ENCODE measurements at places on chromosomes 2 and 18.

DNA sequence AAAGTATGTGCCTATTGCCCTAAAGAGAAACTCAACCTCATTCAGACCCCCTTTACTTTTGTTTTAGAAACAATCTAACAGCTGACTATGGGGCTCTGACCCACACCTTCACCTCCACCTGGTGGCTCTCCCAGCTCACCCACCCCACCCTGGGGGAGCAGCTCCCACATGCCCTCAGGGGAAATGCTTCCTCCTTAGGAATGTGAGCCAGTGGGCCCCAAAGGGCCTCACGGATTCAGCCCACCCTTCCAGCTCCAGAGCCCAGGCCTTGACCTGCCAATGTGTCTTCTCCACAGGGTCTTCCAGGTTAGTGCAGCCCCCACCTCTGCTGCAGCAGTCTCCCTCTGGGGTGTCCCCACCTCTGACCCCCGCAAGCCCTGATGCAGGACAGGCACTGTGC is 680.1 kb upstream of the RAB6C start:
- DNase-seq, result no peak

- DNase-seq, result no peak
These were observed 68.0 kb downstream of the BOLA3 start for GRCh38 chr2:74079522-74080341.

DNA sequence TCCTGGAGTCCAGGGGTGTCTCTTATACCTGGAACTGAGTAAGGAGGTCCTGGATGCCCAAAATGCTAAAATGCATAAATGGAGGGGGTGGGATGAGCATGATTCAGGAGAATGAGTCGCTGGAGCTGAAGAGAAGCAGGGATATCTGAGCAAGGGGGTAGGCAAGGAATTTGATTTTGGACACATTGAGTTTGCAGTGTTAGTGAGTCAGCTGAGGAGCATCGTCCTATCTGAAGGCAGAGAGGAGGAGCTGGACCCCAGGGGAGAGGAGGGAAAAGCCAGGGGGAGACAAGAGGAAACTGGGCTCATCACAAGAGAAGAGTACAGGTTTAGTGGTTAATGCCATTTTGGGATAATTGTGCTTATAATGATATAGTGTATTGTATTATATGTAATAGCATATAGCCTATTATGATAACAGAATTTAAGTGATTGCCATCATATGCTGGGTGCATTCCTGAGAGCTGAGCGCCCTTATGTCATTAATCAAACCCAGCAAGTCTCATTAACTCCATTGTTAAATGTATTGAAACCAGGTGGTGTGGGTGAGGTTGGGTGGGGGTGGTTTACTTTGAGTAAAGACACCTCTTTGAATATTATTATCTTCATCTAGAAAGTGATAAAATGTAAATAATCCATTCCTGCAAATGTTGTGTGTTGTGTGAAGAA is 12.4 kb downstream of the EHD3 start:
- no peak for DNase-seq

DNA sequence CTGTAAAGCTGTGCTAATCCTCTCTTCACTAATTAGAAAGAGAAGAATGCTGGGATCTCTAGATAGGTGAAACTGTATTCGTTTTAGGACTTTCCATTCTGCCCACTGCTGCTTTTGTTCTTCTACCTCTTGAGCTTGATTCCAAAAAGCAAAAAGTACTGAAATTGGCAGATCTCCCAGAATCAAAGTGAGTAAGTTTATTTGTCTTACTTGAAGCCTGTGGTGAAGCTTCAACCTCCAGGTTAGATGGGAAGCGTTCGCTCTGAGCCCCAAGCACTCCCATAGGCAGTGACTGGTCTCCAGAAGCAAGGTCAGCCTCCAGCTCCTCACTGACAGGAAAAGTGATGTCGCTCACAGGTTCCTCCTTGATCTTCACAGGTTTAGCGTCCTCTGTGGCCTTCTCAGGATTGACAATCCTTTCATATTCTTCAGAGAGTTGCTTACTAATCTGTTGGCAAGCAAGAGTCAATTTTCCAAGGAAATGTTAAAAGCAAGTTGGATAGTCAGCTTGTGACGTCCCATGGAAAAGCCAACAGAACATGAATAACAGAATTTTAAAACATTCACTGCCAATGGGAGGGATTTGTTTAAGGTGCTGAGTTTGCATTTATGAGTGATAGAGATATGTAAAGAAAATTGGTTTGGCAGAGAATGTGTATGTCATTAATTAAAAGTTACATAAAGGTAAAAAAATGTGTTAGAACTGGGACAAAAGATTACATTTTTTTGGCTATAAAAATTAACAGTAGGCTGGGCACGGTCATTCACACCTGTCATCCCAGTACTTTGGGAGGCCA is 8.1 kb downstream of the SUPT7L start:
- DNase-seq, result no peak
